ENCODE measurements at places on chromosomes 4 and X.

GRCh38 chrX:150569155-150569477 is 695 bp downstream of the MTM1 start:
- DNase-seq: peak; percentile 46

- no peak for DNase-seq
Measured at GRCh38 chr4:174274436-174274835, 9.0 kb downstream of the FBXO8 start.

DNA sequence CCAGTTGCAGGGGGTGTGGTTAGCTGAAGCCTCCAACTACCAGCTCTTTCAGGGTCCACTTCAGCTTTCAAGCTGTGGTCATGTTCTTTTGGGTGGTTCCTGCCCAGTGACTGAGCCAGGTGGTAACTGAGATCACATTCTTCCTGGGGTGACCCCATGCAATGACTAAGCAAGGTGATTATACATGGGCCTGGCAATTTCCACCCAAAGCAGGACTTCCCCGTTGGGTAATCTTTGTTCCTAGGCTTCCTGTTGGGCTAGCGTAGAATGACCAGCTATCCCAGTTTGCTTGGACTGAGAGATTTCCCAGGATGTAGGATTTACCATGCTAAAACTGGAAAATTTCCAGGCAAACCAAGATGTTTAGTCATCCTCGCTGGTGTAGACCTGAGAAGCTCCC is 18.4 kb upstream of the MAGEB17 start:
- no peak for DNase-seq

GRCh38 chrX:115696039-115696438 is 135.1 kb downstream of the PLS3 start:
- DNase-seq: no peak

DNA sequence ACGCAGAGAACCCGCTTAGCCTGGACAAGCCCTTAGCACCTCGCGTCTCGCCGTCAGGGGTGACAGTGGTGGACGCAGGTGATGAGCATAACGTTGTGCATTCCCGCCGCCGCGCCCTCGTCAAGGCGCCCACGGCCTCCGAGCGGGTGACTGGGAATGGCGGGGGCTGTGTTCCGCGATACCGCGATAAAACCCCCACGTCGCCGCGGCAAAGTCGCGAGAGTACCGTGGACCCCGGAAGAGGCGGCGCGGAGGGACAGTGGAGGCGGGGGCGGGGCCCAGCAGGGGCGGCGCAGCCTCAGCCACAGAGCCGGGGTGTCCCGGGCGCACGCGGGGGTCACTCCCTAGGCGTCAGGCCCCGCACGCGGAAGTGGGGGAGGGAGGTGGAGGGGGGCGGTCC is 53.8 kb downstream of the ZFYVE28 start:
- DNase-seq: no peak

DNA sequence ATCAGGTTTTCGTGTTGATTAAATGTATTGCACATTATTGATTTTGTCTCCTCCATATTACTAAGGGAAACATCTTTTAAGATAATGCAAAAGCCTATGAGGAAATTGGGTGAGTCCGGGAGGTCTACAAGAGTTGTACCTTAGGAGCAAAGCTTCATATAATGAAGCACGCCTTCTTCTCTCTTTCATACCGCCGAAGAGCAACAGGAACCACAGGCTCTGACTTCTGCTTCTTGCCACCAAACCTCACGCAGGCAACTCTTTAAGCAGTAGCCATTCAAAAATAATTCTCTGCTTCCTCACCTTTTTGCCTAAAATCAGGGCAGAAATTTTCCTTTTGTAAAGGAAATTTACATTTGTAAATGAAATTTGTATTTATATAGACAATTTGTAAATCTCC is 139.6 kb downstream of the SPRY1 start:
- no peak for DNase-seq

- DNase-seq: no peak
Measured at GRCh38 chr4:2150076-2150475, 90.9 kb downstream of the NAT8L start.
